ENCODE measurements at places on chromosomes 7 and 10.

- DNase-seq: no peak
Measured at GRCh38 chr10:33326933-33327332, 7.5 kb downstream of the NRP1 start.

DNA sequence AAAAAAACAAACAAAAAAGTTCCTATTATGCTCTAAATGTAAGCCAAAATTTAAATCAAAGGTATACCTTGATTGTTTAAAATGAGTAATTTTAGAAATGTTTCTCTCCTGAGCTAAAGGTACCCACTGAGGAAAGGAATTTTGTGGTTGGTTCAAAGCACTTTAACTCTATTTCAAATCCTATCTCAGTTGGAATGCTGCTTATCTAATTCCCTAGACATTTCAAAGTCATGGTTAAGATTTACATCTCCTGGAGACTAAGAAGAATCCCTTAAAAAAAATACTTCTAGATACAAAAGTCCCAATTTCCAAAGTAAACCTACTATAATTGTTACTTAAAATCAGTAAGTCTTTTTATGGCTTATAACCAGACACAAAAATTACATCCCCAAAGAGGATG lies 830.7 kb downstream of the GRID1 start:
- no peak for DNase-seq

- no peak for DNase-seq
Measured at GRCh38 chr10:43939939-43940820, 291.5 kb upstream of the ZNF32 start.

- no peak for DNase-seq
Measured at GRCh38 chr7:123191132-123191531, 8.6 kb downstream of the SLC13A1 start.

GRCh38 chr7:22356010-22356691 lies 803 bp downstream of the RAPGEF5 start:
- DNase-seq: no peak

DNA sequence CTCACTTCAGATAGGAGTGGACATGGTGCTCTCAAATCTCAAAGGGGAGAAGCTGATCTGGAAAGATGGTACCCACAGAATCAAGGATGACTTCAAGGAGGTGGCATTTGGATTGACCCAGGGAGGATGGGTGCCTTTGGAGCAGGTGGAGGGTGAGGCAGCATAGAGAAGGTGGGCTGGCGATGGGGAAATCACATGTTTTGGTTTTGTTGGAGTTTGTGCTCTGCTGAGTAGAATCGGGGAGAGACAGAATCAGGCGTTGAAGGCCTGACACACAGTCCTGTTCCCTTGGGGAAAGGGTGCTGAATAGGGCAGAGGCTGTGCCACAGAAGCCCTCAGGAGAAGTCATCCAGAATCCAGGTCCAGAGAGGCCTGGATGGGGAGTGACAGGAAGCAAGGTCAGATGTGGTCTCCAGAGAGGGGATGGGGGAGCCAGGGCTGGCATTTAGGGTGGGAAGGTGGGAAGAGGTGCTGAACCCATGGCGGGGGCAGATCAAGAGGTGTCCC lies 291.1 kb downstream of the GLRX3 start:
- no peak for DNase-seq

DNA sequence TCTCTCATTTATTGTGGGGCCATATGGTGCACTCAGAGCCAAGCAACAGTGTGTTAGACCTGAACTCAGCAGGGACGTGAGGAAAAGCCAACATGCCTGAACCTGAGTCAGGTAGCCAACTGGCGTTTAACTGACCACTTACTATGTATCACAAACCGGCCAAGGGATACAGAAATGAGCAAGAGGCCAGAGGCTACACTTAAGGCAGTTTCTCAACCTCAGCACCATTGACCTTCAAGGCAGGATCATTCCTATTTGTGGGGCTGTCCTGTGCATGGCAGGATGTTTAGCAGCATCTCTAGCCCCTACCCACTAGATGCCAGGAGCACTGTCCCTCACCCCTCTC lies 103.5 kb upstream of the NANOS1 start:
- DNase-seq: no peak

DNA sequence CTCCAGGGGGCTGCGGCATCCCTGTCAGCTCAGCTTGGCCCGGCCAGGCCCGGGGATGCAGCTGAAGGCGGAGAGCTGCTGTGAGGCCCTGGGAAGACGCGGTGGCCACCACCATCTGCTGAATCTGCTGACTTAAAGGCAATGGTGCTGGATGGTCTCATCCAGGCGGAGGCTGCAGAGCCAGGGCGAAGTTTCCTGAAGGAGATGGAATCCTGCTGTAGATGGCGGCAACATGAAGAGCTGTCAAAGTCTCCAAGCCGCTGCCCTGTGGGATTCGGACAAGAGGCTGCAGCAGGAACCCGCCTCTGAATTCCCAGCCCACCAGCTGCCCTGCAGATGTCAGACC lies 200.1 kb downstream of the PTPRN2 start:
- no peak for DNase-seq

DNA sequence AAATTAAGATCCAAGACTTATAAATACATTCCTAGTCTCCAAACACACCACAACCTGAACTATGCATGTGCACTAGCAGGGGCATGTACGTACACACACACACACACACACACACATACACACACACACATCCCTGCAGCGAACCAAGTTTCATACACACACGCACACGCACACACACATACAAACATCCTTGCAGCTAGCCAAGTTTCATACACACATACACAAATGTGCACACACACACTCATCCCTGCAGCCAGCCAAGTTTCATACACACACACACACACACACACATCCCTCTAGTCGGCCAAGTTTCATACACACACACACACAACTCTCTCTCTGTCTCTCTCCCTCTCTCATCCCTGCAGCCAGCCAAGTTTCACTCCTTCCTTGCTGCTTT lies 82.7 kb upstream of the WIPF3 start:
- no peak for DNase-seq

GRCh38 chr10:133245439-133246235 lies 8.0 kb downstream of the VENTX start:
- DNase-seq: no peak

- DNase-seq: no peak
Measured at GRCh38 chr7:50206453-50207250, 97.9 kb upstream of the IKZF1 start.

DNA sequence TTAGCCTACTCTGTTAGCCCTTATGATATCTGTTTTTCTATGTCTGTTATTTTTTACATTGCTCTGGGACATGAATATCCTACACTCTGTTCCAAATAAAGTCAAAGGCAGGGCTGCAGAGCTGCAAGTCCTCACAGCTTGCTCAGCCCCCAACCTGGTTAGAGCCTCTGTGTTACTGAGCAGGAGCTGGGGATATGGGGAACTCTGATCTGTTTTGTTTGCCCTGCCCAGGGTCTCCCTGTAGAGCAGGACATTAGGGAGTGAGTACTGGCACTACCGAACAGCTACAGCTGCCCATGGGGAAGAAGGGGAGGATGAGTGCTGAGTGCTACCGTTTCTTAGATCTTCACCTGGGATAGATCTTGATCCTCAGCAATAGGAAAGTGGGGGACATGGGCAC lies 32.8 kb upstream of the FGL2 start:
- no peak for DNase-seq

DNA sequence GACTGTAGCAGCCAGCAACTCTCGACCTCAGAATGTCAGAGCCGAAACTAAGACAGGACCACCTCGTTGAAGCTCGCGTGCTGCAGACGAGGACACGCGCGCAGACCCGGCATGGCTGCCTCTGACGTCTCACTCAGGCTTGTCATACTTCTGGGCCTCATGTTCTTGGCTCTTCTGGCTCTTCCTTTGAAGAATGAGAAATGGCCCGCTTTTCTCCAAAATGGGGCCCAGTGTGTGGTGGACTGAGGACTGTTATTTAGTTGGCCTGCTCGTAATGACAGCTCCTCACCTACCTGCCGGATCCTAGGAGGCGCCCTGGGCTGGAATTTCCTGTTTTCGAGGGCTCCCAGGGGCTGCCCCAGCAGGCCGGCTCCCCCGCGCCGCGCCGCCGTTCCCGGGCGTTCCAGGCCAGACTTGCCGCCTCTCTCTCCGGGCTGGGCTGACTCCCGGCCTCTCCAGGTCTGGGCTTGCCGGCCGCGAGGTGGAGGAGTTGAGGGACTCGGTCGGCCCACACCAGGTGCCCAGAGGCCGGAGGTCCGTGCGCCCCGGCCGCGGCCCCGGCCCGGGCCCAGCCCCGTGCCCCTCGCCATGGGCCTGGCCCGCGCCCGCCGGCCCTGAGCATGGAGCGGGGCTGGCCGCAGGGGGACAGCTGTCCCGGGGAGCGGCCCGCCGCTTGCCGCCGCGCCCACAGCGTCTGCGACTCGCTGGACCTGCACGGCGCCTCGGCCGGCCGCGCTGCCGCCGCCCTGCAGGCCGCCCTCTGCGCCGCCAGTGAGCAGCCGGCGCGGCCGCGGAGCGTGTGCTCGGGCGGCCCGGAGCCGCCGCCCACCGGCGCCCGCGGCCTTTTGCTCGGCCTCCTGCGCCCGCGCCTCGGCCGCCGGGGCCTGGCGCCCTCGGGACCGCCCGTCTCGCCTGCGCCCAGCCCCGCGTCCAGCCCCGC lies 28.1 kb downstream of the AGAP3 start:
- DNase-seq: no peak

- DNase-seq: no peak
Measured at GRCh38 chr10:45470098-45471012, 96.3 kb downstream of the ALOX5 start.

DNA sequence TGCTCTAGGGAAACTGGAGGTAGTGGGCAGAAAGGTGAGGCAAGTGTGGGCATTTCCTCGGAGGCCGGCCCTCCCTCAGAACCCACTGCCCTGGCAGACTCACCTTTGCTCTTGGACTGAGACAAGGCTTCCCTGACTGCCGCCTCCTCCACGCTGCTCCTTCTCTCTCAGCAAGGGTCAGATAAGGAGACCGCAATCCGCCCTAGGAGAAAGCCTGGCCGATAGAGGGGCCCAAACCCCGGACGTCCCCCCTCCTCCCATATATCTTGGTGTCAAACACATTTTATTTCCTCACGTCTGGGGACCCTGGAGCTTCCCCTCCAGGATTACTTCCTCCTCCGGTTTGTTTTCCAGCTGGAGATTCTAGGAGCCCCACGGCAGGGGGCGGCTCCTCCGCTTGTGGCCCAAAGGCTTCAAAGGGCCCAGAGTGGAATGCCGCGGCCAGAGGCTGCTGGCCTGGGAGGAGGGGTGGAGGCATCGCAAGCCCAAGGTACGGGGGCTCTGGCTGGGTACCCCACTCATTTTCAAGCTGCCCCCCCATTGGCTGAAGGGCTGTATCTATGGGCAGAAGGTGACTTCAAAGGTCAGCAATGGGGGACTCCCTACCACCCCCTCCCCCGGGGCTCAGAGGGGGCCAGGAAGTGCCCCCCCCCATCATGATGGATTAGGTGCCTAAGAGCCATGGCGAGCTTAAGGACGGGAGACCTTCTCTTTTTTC lies 31.7 kb upstream of the LBX1 start:
- no peak for DNase-seq

DNA sequence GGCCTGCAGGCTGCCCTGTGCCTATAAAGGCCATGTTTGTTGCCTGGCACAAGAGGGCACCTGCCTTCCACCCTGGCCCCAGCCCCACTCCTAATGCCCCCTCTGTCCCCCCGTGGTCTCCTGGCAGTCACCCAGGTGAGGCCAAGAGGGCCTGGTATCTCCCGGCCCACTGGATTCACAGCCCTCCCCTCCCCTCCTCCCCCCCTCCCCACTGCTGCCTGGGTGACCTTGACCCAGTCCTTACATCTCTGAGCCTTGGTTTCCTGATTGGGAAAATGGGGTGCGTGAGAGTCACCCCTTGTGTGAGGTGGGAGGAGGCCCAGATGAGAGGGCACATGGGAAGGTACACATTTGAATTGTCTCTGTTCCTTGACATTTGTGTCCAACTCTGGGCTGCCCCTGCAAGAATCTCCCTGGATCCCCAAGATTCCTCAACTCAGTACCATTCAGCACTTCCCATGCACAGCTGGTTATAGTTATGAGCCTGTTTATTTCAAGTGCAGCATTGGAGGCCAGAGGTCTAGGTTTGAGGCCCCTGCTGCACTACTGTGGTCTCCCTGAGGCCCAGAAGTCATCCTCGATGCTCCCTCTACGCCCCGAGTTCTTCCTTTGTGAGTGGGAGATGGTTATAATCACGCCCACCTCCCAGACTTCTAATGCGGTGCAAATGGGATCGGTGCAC lies 58.9 kb downstream of the TMEM270 start:
- no peak for DNase-seq

DNA sequence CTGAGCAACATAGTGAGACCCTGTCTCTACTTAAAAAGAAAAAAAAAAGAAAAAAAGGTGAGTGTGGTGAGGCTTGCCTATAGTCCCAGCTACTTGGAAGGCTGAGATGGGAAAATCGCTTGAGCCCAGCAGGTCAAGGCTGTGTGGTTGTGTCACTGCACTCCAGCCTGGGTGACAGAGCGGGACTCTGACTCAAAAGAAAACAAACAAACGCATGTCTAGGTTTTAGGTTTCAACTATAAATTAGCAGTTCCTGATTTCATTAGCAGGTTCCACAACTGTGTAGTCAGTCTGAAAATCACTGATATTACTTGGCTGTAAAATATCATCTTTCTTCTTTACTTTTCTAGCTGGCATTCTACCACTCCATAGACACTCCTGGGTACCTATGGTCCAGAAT lies 155.7 kb upstream of the HGF start:
- DNase-seq: no peak

- DNase-seq: no peak
Measured at GRCh38 chr10:22436526-22436892, 91.2 kb downstream of the SPAG6 start.

DNA sequence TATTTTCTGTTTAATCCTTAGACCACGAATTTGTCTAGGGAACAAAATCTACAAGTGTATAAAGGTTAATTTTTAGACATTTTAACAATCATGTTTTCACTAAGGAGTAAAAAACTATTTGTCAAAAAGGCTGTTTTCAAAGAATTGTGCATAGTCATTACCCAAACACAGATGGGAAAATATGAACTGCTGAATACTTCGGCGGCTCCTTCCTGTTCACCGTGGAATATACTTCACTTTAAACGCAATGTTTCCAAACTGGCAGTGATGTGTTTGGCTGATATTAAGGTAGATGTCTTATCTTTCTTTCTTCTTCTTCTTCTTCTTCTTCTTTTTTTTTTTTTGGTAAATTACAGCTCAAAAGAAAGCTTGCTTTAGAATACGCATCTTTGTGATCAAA lies 41.4 kb downstream of the JCAD start:
- no peak for DNase-seq

GRCh38 chr7:27397503-27397902 lies 154.9 kb downstream of the EVX1 start:
- no peak for DNase-seq

- DNase-seq: peak; percentile 67
Measured at GRCh38 chr7:69429911-69430383, 168.3 kb upstream of the AUTS2 start.

All from NCI-H446 treated with DMSO at 0.1 percent for 48 hours (cell line).